ENCODE measurements at places on chromosomes 1 and 21.

- peaks cover 16% of the 10 kb centered on the region for H3K4me1 ChIP-seq
- H3K27me3 ChIP-seq, result no peaks in the 10 kb centered on the region
- H3K27ac ChIP-seq, result peak overlapping the region; percentile 77
- DNase-seq, result peak; percentile 59
Measured at GRCh38 chr1:20739225-20739624, 6.7 kb upstream of the SH2D5 start.

DNA sequence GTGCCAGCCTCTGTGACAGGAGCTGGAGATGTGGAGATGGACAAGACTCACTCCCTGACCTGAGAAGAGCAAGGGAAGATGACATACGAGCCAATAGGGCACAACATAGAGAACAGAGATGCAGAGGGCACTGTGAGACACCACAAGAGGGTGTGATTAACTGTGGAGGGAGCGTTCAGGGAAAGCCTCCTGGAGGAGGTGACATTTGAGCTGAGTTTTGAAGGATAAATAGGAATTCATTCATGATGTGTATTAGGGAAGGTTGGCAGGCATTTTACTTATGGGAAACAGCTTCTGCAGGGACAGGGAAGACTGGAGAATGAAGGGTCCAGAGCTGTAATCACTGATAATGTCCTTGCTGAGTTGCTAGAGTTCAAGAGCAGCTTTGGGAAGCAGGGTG, 25.0 kb upstream of the TENT5C start:
- no peaks in the 10 kb centered on the region for H3K36me3 ChIP-seq
- H3K27me3 ChIP-seq, result no peaks in the 10 kb centered on the region
- no peak overlapping the region for H3K27ac ChIP-seq

GRCh38 chr1:43666608-43667007, 16.7 kb downstream of the KDM4A start:
- peaks cover 20% of the 10 kb centered on the region for H3K4me1 ChIP-seq
- no peaks in the 10 kb centered on the region for H3K27me3 ChIP-seq
- no peak overlapping the region for H3K4me3 ChIP-seq
- no peak overlapping the region for H3K27ac ChIP-seq
- no peak for DNase-seq
- peaks cover 85% of the 10 kb centered on the region for H3K36me3 ChIP-seq

GRCh38 chr1:110944806-110945205, 18.9 kb downstream of the LRIF1 start:
- H3K36me3 ChIP-seq, result peaks cover 11% of the 10 kb centered on the region
- DNase-seq, result no peak

DNA sequence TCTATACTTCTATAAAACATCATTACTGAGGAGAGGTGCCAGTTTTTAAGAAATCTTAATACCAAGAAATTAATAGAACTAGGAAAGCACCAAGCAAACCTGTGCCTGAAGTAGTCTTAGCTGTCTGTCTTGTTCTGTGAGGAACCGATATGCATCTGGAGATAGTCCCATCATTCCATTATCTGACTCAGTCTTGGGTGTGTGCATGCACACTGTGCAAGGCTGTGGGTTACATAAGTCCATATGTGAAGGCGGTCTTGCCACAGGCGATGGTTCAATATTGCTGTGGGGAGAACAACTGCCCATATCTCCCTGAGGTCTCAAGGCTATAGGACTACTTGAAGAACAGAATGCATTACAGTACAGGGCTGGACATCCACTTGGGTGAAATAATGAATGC, 33.8 kb downstream of the STIL start:
- DNase-seq, result no peak
- H3K4me3 ChIP-seq, result no peak overlapping the region
- H3K27ac ChIP-seq, result no peak overlapping the region
- peaks cover 20% of the 10 kb centered on the region for H3K36me3 ChIP-seq

- H3K4me1 ChIP-seq, result peaks cover 5% of the 10 kb centered on the region
- peak overlapping the region; percentile 37 for H3K27ac ChIP-seq
- H3K36me3 ChIP-seq, result no peaks in the 10 kb centered on the region
Measured at GRCh38 chr1:209038735-209039134, 544.8 kb upstream of the CAMK1G start.

- no peak overlapping the region for H3K27ac ChIP-seq
- peaks cover 2% of the 10 kb centered on the region for H3K27me3 ChIP-seq
- H3K36me3 ChIP-seq, result no peaks in the 10 kb centered on the region
- no peak overlapping the region for H3K4me3 ChIP-seq
Measured at GRCh38 chr1:230307213-230307612, 118.9 kb downstream of the PGBD5 start.

GRCh38 chr1:94599095-94599813, 57.7 kb upstream of the F3 start:
- H3K36me3 ChIP-seq, result no peaks in the 10 kb centered on the region
- no peak overlapping the region for H3K27ac ChIP-seq
- H3K27me3 ChIP-seq, result peaks cover 2% of the 10 kb centered on the region
- H3K4me1 ChIP-seq, result peaks cover 4% of the 10 kb centered on the region

DNA sequence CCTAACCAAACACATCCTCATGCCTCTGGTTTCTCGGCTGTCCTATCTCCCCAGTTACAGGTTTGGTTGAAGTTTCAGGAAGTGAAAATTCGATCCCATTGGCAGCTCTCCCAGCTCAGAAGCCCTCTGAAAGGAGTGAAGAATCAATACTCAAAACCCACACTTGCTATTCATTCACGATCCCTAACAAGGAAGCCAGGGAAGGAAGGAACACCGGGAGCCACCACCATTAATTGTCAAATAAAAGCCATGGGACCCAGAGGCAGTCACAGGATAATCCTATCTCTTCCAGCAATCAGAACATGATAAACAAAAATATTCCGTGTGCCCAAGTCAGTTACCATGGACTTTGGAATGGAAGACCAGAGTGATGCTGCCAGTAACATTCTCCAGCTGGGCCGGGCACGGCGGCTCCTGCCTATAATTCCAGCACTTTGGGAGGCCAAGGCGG, 7.0 kb downstream of the TMPRSS2 start:
- DNase-seq, result no peak
- H3K4me3 ChIP-seq, result no peak overlapping the region
- H3K27ac ChIP-seq, result no peak overlapping the region

GRCh38 chr1:45258059-45258650, 51.8 kb upstream of the ZSWIM5 start:
- H3K4me3 ChIP-seq, result no peak overlapping the region
- DNase-seq, result no peak
- H3K4me1 ChIP-seq, result no peaks in the 10 kb centered on the region
- H3K36me3 ChIP-seq, result no peaks in the 10 kb centered on the region

GRCh38 chr1:31725777-31726535, 22.1 kb upstream of the COL16A1 start:
- peaks cover 7% of the 10 kb centered on the region for H3K4me1 ChIP-seq
- H3K4me3 ChIP-seq, result no peak overlapping the region
- H3K27ac ChIP-seq, result no peak overlapping the region
- no peaks in the 10 kb centered on the region for H3K27me3 ChIP-seq
- DNase-seq, result no peak

DNA sequence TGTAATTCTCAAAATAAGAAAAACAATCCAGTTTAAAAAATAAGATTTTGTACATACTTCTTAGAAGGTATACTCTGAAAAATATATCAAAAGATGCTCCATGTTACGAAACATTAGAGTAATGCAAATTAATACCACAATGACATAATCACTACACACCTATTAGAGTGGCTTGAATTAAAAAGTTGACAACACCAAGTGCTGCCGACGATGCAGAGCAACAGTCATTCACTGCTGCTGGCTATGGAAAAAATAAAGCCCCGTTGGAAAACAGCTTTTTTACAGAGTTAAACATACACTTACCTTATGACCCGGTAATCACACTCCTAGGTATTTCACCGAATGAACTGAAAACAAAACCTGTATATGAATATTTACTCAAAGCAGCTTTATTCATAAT, 14.8 kb downstream of the COA6 start:
- no peak overlapping the region for H3K27ac ChIP-seq
- DNase-seq, result no peak
- H3K27me3 ChIP-seq, result no peaks in the 10 kb centered on the region
- no peaks in the 10 kb centered on the region for H3K4me1 ChIP-seq
- H3K36me3 ChIP-seq, result peaks cover 13% of the 10 kb centered on the region

DNA sequence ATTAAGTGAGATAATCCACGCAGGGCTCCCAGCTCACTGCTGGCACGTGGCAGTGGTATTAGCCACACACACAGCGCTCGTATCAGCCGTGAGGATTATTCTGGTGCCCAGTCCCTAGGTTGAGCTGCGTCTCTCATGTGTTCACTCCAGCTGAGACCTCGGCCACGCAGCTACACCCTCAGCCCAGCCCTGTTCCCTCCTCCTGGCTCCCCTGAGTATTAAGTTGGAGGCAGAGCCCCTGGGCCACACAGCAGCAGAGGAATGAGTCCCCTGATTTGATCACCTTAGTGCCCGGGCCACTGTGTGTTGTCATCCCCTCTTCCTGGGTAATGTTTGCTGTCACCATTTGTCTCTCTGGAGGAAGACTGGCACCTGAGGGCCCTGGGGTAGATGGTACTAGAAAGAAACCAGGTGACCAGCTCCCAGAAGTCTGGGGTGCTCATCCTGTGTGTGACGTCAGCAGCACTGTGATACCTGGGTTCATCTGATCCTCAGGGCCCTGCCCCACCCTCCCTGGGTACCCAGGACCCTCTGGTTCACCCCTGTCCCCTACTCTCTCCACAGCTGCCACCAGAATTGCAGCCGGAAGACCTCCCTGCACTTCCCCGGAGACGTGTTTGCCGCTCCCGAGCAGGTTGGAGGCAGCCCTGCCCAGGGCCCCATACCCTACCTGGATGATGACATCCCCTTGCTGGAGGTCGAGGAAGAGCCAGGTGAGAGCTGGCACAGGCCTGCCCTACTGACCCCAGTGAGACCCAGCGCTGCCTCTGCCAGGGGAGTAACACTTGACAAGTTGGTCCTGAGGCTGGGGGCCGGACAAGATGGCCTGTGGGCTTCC, 40.1 kb downstream of the DISP3 start:
- no peak overlapping the region for H3K4me3 ChIP-seq
- no peak for DNase-seq
- H3K27me3 ChIP-seq, result no peaks in the 10 kb centered on the region

- no peaks in the 10 kb centered on the region for H3K4me1 ChIP-seq
- no peaks in the 10 kb centered on the region for H3K27me3 ChIP-seq
- no peak overlapping the region for H3K4me3 ChIP-seq
- H3K36me3 ChIP-seq, result no peaks in the 10 kb centered on the region
Measured at GRCh38 chr21:24265987-24266386, 1341.3 kb downstream of the MRPL39 start.

- H3K27ac ChIP-seq, result no peak overlapping the region
- H3K4me1 ChIP-seq, result no peaks in the 10 kb centered on the region
- H3K27me3 ChIP-seq, result no peaks in the 10 kb centered on the region
- no peaks in the 10 kb centered on the region for H3K36me3 ChIP-seq
Measured at GRCh38 chr21:19969156-19969555, 1029.1 kb upstream of the NCAM2 start.

DNA sequence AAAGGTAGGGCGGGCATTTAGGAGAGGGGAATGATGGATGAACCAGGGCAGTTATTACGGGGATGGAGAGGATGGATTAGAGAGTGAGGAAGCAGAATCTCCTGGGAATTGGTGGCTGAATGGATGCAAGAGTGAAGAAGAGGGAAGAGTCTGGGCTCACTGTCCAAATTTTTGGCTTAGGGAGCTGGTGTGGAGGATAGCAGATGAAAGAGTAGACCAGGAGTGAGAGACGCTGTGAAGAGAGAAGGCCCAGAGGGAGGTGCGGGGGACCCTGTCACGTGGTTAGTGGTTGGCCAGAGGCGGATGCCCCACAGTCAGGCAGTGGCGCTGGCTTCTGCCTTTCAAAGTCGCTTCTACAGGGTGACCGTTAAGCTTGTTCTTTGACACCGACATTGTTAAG, 78.4 kb downstream of the PEX14 start:
- H3K4me3 ChIP-seq, result no peak overlapping the region
- no peak for DNase-seq
- no peaks in the 10 kb centered on the region for H3K36me3 ChIP-seq
- H3K4me1 ChIP-seq, result no peaks in the 10 kb centered on the region

GRCh38 chr1:111963985-111964738, 25.3 kb downstream of the KCND3 start:
- no peaks in the 10 kb centered on the region for H3K4me1 ChIP-seq
- no peak overlapping the region for H3K4me3 ChIP-seq
- DNase-seq, result no peak
- H3K36me3 ChIP-seq, result no peaks in the 10 kb centered on the region
- no peak overlapping the region for H3K27ac ChIP-seq
- no peaks in the 10 kb centered on the region for H3K27me3 ChIP-seq

DNA sequence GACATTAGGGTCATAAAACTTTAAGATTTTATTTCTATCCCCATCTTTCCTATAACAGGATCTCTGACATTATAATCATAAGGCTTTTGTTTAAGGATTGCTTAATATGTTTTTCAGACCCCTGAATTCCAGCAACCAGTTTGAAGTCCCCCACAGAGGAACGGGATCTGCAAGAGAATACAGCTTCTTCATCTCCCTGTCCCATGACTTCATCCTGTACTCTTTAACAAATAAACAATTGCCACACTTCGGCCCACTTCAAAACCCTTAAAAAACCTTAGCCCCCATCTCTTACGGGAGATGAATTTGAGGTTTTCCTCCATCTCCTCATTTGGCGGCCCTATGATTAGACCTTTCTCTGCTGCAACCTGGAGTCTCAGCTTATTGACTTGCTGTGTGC, 35.8 kb downstream of the TESK2 start:
- H3K4me3 ChIP-seq, result no peak overlapping the region
- no peaks in the 10 kb centered on the region for H3K27me3 ChIP-seq
- H3K36me3 ChIP-seq, result no peaks in the 10 kb centered on the region
- no peak overlapping the region for H3K27ac ChIP-seq
- H3K4me1 ChIP-seq, result no peaks in the 10 kb centered on the region
- no peak for DNase-seq

DNA sequence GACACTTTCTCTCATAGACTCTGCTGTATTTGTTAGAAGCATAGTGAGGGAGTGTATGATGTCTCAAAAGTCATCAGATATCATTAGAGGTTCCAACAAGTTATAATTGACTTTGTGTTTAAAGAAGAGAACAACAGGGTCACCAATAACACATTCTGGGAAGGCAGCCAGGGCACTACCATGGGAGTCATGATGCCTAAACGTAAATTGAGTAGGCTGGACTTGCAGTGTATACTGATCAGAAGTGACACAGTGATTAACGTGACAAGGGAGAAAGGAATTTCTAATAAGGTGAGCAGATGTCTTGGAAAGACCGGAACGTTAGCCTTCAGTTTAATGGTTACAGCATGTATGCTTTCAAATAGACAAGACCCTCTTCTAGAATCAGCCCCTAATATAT, 973.2 kb downstream of the NCAM2 start:
- DNase-seq, result no peak
- no peaks in the 10 kb centered on the region for H3K4me1 ChIP-seq
- no peaks in the 10 kb centered on the region for H3K36me3 ChIP-seq
- no peak overlapping the region for H3K4me3 ChIP-seq
- H3K27me3 ChIP-seq, result no peaks in the 10 kb centered on the region
